ENCODE measurements at places on chromosomes 2 and 18.
A peak's percentile ranks its signal among the peaks of the same experiment; 100 is the strongest.

GRCh38 chr2:198375083-198375410 is 570.7 kb downstream of the PLCL1 start:
- DNase-seq = no peak

DNA sequence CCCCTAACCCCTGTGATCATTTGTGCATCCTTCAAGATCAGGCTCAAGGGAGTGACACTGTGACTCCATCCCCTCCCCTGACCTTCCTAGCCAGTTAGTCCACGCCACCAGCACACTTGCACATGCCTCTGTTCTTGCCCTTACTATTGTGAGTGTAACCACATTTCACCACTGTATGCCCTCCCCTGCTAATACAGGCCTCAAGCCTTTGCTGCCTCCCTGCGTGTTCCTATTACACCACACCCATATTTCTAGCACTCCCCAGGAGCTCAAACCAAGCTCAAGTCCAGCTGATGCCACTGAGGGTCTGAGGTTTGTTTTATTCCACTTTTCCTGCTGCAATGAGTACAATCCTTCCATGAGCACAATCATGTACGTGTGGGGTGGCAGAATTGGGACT is 288.9 kb upstream of the FBXO11 start:
- DNase-seq = no peak

GRCh38 chr2:231718799-231719198 is 10.5 kb downstream of the PTMA start:
- DNase-seq = no peak

- DNase-seq = no peak
Observed at GRCh38 chr2:17793296-17793695, 23.0 kb upstream of the MSGN1 start.

- no peak for DNase-seq
Observed at GRCh38 chr2:189096769-189097447, 82.7 kb downstream of the COL5A2 start.

DNA sequence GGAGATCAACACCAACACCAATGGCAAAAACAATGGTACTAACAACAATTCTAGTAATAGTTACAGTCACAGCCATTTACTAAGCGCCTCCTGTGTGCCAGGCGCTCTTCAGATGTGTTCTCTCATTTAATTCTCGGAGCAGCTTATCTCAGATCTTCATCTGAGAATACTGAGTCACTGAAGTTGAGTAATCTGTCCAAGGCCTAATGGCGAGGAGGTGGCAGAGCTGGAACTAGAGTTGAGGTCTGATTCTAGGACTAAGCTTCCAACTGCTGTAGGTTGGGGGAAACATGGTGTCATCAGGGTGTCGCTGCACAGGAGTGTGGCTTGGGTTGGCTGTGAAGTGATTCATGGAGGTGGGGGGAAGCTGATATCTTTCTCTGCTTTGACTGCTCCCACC is 156.1 kb downstream of the DYSF start:
- no peak for DNase-seq

DNA sequence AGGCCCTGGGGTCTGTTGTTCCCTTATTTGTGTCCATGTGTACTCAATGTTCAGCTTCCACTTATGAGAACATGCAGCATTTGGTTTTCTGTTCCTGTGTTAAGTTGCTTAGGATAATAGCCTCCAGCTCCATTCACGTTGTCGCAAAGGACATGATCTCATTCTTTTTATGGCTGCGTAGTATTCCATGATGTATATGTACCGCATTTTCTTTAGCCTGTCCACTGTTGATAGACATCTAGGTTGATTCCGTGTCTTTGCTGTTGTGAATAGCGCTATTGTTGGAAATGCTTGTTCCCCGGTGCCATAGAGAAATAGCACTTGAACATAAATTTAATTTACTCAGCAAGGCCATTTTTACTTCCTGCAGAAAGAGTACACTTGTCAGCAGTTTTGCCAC is 51.3 kb upstream of the EPAS1 start:
- no peak for DNase-seq

DNA sequence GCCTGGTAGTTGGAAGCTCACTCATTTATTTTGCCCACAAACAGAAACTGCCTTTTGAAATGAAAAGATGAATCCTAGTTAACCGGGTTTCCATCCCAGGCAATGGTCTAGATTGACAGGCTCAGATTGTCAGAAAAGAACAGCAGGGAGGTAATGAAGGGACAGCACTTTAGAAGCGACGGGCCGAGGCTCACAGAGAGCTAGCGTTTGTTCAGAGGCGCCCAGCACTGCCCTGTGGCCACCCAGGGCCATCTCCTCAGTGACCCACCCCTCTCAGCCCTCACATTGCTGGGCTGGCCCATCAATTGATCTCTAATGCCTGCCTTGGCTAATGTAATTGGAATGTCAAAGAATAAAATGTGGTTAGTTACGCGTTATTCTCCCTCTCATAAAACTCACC is 304.8 kb downstream of the CDCA7 start:
- no peak for DNase-seq

DNA sequence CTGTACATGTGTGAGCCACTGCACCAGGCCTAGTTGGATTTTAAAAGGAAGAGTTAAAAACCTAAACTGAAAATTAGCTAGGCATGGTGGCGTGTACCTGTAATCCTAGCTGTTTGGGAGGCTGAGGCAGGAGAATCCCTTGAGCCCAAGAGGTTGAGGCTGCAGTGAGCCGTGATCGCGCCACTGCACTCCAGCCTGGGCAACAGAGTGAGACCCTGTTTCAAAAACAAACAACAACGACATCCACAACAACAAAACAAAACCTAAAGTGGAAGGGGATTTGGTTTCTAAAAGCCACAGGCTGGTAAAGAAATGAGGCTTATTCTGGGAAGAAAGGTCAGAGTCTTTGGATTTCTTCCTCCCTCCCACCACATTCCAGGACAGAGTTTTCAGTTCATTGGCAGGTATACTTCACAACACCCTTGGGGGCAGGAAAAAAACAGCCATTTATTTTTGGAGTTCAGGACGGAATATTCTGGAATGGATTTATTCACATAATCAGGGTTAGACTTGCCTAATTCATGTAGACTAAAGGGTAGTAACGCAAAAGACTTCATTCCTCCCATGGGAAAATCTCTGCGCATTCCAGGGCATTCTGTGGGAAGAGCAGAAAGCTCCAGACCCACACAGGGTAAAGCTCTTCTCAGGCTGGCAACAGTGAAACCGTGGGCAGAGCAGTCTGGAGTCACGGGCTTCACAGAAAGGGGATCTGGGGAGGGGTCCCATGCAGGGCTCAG is 34.9 kb downstream of the TEX44 start:
- DNase-seq = no peak

DNA sequence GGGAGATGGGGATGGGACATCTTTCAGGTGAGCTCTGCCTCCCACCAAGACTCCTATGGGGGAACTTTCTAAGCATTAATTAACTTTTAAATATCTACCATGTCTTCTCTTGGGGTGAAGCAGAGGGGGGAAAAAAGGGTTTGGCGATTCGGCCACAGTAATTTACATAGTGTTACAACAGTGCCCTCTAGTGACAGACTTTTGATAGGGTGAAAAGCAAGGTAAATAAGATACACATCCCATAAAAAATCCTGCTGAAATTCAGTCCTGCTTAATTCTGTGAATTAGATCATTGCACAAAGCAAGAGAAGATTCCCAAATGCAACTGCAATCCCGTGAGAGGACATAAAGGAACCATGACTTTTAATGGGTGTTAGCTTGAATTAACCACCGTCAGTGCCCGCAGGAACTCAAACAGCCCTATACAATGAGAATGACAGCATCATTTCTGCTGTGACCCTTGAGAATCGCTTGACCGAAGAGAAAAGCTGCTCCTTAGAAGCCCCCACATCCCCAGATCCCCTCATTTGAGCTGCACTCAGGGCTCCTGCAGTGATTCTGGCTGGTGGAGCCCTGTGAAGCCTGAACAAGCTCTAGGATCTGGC is 32.8 kb downstream of the FAM124B start:
- peak; percentile 33 for DNase-seq

DNA sequence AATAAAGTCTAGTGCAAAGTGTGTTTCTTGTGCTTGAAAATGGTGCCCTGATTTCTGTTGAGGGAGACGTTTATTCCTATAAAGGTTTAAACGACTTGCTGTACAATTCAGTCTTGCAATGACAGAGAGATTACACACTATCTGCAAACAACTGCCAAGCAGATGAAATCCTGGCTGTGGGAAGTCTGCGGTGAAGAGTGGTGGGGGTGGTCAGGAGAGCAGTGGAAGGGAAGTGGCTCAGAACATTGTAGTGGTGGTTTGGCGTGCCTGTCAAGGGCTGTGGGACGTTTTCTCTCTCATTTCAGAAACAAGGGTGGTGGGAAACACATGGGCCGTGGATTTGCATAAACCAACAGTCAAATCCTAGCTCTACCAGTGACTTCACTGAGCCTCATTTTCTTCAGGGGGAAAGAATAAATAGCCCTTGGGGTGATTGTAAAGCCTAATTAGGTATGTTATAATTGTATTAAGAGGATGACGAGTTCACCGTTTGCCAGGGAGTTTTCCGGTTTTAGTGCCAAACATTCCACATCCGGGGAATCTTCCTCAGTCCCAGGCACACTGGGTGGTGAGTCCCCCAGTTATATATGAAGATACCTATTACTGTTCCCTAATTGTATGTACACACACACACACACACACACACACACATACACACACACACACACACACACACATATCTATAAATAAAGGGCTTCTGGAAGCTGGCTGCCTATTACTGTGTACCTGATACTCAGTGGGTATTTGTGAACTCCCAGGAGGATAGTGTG is 115.0 kb downstream of the SPTBN1 start:
- DNase-seq = peak; percentile 94

- DNase-seq = no peak
Observed at GRCh38 chr2:235859651-235860050, 308.5 kb downstream of the GBX2 start.

- DNase-seq = no peak
Observed at GRCh38 chr2:172713365-172713875, 22.2 kb upstream of the RAPGEF4 start.

- DNase-seq = no peak
Observed at GRCh38 chr2:239200646-239201530, 199.9 kb downstream of the HDAC4 start.

DNA sequence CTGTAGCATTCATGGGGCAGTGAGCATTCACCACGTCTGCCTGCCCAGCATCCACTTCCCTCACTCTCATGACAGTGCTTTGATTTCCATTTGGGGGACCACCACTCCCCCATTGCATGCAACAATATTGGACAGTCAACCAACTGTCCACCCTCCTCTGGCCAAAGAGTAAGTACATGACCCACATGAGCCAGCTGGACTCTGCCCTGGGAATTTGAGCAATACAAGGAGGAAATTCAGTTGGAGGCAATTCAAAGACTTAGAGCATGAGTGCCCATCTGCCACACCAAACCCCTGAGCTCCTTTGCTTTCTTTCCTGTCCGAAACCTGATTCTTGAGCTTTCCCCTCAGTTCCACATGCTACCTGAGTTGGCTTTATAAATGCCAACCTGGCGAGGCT is 41.7 kb upstream of the PNO1 start:
- no peak for DNase-seq
